ENCODE measurements at places on chromosomes 1 and 21.

DNA sequence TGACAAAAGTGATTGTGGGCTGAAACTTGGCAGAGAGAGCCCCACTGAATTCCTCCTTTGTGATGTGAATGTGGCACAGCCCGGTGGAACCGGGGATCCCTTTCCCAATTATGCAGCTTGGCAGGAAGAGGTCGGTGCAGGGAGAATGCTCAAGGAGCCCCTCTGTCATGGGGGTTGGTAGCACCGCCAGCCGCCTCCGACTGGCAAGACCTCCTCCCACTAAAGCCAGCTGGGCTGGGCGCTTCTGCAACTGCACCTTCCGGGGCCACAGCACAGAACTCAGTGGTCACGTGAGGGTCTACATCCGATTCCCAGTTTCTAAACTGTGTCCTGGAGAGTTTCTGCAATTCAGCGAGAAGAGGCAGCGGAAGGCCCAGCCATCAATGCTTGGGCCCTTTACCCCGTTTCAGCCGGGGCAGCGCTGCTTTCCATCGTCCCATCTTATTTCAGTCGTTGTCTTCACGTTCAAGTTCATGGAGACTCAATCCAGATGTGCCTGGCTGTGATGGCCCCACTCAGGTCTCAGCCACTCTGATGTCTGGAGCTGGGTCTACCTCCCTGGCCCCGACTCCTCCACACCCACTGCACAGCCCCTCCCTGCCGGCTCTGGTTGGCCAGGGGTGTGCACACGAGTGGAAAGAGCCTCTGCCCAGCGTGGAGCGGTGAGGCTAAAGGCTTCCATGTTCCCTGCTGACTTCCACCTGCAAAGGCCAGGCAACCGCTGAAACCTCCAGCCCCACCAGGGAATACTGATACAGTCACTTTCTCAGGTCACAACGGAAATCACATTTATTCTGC, 39.8 kb upstream of the FHAD1 start:
- DNase-seq, result no peak

DNA sequence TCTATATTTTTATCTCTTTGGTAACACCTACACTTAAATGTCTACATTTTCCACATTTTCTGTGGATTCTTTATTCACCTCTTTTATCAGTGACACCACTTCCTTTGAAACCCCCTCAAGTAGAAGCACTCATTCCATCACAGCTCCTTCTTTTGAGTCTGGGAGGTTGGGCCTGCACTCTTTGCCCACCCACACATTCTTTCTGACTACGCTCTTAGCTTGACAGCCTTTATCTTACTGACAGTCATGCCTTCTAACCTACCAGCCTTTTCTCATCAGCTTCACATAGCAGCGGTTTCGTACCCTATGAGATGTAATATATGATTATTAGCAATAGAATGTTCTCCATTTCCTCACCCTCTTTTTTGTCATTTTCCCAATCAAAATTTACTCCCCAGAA, 151.9 kb downstream of the TNFSF18 start:
- no peak for DNase-seq

- no peak for DNase-seq
These were observed 4.1 kb downstream of the WNT3A start for GRCh38 chr1:228010921-228011320.

DNA sequence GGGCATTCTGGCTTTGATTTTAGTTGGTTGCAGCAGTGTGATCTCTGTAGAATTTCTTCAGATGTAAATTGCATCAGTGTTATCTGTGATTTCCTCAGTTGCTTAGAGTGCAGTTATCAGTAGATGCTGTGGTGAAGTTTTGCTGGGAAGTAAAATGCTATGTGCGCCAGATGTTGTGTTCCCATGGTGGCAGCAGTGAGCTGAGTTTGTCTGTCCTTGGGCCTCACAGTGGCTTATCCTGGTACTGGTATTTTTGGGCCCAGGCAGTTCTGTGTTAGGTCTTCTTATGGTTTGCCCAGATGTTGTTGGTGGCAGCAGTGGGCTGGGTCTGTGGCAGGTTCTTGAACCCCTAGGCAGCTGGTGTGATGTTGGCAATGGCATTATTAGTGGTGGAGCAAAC, 1242.1 kb downstream of the PLA2G4A start:
- DNase-seq, result no peak

DNA sequence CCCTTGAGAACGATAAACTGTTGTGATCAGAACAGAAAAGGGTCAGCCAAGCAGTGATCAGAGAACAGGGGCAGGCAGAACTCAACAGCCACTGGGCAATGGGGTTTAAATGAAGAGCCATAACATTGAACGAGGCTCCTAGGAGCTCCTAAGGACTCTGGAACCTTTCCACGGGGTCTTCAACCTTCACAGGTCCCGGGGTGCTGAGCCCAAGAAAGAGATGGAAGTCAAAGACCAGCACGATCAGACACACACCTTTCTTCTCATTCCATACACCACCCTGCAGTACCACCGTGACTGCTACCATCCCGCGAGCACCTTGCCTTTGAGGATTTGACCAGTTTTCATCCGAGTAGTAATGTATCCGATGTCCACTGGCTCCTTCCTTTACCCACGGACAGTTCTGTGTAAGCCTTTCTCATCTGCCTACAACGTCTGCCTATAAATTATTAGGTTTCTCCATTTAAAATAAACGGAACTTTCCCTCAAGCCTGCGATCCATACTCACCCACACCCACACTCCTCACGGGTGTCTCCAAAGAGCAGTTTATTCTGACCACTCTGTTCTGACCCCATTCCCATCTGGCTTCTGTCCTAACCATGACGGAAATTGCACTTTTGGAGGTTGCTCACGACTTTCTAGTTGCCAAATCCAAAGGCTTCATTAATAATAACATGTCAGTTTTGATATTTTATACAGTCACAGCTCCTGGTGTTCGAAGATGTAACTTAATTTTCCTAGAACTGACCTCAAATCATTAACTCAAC, 16.8 kb upstream of the HHAT start:
- no peak for DNase-seq

- no peak for DNase-seq
These were observed 509.7 kb downstream of the AJAP1 start for GRCh38 chr1:5164158-5164557.

- no peak for DNase-seq
These were observed 1.9 kb upstream of the TEKT2 start for GRCh38 chr1:36081926-36082485.

DNA sequence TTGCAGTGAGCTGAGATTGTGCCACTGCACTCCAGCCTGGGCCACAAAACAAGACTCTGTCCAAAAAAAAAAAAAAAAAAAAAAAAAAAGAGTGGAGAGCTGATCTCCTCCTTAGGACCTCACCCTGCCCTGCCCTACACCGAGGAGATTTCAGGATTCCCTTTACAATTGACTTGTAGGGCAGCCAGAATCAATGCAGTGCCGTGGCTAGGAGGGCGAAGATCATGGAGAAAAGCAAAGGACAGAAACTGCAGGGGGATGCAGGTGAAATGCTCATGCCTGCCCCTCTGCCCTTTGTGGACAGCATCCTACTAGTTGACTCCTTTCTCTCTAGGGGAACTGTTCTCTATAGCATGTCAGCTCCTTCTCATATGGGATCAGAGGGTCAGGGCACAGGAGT, 9.6 kb downstream of the FHAD1 start:
- no peak for DNase-seq
